Sciatic nerve (tissue), 2 donors: ENCODE measurements at places on chromosomes 5 and 9. TPM values are rescaled to one million over a fixed set of nuclear protein-coding genes. Genes with fewer than 3 reads are reported as not detected.

DNA sequence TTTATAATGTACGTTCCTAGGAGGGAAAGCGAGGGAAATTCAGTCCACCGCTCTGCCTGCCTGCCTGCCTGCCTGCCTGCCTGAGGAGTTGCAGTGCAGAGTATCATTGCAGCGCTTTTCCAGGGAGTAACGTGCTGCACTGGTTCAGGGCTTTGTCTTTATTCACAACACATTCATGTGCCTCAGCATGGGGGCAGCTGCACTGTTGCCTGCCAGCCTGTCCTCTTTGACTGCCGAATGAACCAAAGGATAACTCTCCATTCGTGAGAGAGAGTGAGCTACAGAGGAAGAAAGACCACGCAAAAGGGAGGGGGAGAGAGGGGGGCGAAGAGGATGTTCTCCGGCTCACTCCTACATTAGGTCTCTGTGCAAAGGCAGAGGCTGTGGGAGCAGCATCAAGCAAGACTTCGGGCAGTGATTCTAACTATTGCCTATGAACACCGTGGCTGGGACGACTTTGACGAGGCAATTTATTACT is 791.2 kb downstream of the MAT2B start:
- DNase-seq = no peak

The PCDHGA11 gene
- total RNA-seq = 7.8 TPM

The IFNA21 gene
- total RNA-seq = not detected

GRCh38 chr9:19231904-19232822 is 1.7 kb downstream of the DENND4C start:
- no peak for DNase-seq
